ENCODE measurements at places on chromosomes 16 and 17.
A peak's percentile ranks its signal among the peaks of the same experiment; 100 is the strongest.

DNA sequence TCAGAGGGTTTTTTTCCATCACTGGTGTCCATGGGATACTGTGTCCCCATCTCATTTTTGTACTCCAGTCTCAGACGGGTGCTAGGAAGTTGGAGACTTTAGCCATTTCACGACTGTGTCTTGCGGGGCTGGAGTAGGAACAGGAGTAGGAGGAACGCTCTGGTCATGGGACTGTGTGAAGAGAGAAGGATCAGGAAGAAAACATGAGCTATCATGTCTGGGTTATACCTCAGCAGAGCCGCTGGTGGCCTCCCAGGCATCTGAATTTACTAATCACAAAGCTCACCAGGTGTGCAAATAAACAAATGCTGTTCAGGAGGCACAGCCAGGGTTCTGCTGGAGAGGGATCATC is 225.4 kb downstream of the SEC14L1 start:
- DNase-seq, result no peak

DNA sequence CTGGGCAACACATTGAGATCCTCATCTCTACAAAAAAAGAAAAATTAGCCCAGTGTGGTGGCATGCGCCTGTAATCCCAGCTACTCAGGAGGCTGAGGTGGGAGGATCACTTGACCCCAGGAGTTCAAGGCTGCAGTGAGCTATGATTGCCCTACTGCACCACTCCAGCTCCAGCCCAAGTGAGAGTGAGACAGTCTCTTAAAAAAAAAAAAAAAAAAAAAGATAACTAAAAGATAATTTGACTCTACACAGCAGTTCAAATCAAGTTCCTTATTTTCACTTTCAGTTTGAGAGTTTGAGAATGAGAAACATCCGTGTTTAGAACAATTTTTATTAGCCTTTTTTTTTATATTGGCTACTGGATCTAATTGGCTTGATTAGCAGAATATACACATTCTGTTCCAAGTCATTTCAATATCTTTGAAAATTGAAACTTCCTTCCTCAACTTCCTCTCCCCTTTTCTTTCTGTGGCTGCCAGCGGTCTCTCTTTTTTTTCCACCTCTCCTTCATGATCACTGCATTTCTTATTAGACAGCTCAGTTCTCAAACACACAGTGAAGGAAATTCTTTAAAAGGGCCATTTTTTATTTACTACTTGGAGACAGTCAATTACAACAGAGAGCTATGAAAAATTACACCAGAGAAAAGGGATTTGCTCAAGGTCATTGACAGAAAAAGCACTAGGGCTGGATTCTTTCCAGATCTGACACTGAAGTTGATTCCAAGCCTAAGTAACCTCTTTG is 4.5 kb upstream of the ACSF2 start:
- no peak for DNase-seq

DNA sequence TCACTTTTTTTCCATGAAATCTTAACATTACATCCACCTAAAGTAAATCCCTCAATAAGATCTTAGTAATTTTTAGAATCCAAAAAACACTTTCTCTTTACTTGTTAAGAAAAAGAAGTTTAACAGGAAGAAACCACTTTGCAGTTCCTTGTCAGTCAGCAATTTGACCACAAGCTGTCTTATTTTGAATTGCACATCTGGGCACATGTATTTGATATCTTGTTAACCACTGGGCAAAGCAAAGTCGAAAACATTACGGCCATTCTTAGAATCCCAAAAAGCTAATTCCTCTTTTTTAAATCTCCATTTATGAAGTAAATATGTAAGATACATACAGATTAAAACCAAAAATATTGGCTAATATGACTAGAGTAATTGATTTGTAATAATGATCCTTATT is 1.1 kb downstream of the ABCA10 start:
- no peak for DNase-seq

- no peak for DNase-seq
Observed at GRCh38 chr17:12485361-12485906, 180.3 kb upstream of the MYOCD start.

DNA sequence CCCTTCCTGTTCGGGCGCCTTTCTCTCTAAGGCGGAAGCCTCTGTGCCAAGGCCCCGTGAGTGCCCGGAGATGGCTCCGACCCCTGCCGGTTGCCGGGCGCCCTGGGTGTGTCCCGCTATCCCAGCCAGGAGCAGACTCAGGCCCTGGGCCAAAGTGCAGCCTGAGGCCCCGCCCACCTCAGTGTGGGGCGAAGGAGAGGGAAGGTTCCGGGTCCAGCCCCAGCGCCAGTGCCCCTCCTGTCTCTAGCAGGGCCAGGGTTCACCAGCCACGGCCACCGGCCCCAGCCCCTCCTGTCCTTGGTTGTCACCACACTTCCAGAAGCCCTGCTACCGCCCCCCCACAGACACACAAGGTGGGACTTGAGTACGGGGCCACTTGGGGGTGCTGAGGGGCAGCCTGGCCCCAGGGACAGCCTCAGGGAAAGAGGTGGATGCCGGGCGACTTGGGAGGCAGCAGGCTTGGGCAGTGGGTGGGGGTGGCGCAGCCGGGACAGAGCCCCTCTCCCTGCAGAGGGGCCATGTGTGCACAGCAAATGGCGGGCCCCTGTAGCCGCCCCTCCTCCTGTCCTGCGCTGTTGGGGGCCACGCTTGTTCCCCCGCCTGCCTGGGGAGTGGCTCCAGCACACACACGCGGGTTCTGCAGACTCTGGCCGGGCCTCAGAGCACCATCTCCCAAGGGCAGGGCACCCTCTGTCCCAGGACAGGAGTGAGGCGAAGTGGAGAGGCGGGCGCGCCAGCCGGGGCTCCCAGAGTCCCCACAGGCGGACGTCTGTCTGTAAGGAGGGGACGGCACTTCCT is 6.0 kb downstream of the C1QTNF8 start:
- DNase-seq, result no peak

- DNase-seq, result no peak
Observed at GRCh38 chr17:81015136-81015535, 19.8 kb upstream of the BAIAP2 start.

GRCh38 chr17:57253362-57254065 is 2.8 kb upstream of the MSI2 start:
- no peak for DNase-seq

DNA sequence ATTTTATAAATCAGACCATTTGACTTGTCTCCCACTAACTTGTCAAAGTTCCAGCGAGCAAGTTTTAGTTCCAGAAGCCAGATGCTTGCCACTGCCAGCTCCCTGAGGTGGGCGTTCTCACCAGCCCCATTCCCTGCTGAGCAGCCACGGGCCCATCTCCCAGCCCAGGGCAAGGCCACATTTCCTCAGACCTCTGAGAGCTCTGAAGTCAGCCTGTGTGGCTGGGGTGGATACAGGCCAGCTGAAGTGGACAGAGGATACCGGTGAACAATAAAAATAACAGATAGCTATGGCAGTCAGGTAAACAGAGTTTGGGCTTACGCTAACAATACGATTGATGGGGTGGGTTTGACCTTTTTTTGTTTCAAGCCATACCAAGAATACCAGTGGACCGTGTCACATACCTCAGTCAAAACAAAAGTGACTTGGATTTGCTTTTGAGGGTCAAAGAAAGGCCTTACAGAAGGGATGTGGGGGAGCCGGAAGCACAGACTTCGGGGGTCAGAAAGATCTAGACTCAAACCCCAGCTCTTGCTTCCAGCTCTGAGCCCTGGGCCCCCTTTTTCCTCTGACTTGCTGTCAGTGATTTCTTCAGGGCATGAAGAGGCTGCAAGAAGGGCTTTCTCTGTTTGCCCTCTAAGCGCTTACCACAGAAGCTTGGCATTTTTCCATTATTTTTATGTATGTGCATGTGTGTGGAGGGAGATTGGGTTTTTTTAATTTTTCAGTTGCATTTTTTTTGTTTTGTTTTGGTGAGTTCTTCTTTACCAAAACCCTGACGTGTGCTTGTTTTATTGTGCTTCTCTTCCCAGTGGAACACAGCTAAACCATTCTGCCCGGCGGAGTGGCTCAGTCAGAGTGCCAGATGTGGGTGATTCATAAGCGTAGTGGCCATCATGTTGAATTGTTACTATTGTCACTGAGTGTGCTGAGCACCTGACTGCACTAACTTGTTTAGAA is 109.9 kb downstream of the GNAO1 start:
- DNase-seq, result no peak

GRCh38 chr17:78351449-78352006 is 8.3 kb downstream of the SOCS3 start:
- DNase-seq, result no peak

GRCh38 chr17:62705156-62705777 is 77.8 kb downstream of the MRC2 start:
- DNase-seq, result no peak

DNA sequence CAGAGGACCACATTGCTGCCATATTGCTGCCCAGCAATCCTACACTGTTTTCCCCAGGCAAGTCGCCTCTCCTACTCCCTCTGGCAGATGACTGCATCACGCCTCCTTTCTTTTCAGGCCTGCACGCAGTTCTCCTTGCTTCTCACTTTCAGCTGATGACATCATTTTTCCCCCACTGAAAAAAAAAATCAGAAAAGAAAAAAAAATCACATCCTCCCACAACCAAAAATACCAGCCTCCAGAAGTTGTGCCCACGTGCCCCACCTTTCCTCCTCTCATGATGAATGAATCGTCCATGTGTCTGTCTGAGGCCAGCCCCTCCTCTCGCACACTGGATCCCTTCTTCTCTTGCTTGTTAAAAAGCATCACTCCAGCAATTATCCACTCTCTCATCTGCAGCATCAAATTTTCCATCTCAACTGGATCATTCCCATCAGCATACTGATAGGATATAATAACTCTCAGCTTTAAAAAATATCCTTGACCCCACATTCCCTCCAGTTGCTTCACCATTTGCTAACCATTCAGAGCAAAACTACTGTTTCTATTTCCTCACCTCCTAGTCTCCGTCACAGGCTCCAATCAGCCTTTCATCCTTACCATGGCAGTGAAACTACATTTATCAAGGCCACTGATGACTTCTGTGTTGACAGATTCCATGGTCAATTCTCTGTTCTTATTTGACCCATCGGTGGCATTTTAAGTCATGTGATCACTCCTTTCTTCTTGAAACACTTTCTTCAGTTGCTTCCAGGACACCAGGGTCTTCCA is 30.1 kb upstream of the DYNLL2 start:
- DNase-seq, result no peak

DNA sequence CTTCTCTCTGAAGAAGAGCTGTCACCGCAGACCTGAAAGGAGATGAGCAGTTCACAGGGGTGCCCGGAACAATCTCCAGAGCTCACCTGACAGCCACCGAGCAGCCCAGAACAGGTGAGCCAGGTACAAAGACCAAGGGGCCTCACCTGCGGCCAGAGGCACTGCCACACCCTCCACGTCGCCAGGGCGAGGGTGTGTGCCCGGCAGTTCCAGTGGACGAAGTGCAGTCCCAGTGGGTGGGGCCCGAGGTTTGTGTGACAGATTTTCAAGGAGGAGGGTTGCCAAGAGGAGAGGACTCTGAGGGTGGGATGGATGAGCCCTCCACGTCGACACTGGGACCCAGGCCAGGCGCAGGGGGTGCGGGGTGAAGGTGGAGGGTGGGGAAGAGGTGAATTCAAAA is 61.7 kb downstream of the SMPD3 start:
- no peak for DNase-seq

- no peak for DNase-seq
Observed at GRCh38 chr17:67716405-67716798, 1.3 kb upstream of the NOL11 start.

GRCh38 chr16:87172632-87173031 is 144.6 kb downstream of the C16orf95 start:
- no peak for DNase-seq

DNA sequence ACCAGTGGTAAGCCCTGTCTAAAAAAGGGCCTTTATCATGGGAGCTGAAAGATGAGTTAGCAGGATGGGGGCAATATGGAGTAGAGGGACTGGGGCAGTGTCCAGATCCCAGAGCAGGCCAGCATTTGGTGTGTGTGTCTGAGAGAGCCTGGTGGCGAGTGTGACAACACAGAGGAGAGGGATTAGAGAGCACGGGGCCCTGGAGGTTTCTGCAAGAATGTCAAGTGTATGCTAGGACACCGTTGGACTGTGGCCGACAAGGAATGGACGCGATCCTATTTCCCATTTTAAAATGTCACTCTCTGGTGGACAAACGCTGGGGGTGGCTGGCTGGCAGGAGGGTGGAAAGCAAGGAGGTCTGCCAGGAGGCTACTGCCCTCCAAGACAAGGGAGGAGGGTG is 12.4 kb downstream of the TAC4 start:
- no peak for DNase-seq

DNA sequence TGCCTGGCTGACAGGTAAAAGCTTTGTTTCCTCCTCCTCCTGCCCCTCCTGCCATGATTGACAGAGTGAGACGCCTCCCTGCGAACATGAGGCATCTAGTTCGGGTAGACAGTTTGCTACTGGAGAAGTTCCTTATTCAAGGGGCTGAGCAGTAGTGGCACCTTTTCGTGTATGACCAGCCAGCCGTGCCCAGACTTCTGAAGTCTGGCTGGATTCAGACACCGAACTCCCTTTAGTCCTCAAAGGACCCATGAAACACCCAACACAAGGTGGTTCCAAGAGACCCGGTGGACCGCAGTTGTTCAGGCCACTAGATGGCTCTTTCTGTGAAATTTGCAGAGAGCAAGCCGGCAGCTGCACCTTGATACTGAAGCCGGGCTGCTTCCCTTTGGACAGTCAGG is 192.8 kb downstream of the XYLT1 start:
- no peak for DNase-seq

DNA sequence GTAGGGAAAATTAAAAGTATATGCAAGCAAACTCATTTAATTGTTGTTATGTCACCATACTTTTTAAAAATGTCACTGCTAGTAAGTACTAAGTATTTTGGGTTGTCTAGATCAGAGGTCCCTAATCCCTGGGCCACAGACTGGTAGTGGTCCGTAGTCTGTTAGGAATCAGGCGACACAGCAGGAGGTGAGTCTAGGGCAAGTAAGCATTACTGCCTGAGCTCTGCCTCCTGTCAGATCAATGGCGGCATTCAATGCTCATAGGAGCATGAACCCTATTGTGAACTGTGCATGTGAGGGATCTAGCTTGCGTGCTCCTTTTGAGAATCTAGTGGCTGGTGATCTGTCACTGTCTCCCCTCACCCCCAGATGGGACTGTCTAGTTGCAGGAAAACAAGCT is 21.6 kb downstream of the STXBP4 start:
- DNase-seq, result no peak

GRCh38 chr16:46687486-46687885 is 1.5 kb downstream of the VPS35 start:
- DNase-seq, result no peak

GRCh38 chr17:4498461-4499397 is at the start of gene SPNS2:
Gene SPNS2 (plus strand): TSS chr17:4498881. CDS start chr17:4499048, 167 bp downstream.
- peak; percentile 41 for DNase-seq

- DNase-seq, result no peak
Observed at GRCh38 chr16:26665166-26665939, 401.4 kb upstream of the C16orf82 start.

Data from stimulated activated CD8-positive, alpha-beta memory T cell treated with anti-CD3 and anti-CD28 coated beads, Interleukin-2, amount 100 ng/mL, for 1 hour (primary cell).